ENCODE measurements at places on chromosomes 2 and 18.

DNA sequence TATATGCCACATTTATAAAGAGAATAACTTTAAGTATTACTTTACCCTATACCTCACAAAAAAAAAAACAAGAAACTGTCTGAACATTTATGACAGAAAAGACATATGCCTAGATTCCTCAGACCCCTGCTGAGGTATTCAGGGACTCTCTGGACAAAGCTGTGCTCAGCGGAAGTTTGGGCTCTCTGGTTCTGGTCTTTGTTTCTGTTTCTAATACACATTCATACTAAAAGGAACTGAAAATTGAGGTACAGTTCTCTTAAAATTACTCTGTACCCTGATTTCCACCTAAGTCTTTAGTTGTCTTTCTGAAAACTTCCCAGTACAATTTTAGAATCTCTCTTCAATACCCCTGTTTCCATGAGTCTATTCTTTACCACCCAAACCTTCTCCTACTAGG lies 160.3 kb downstream of the IKZF2 start:
- no peak for DNase-seq

- no peak for DNase-seq
Measured at GRCh38 chr2:80001701-80002101, 302.9 kb downstream of the LRRTM1 start.

DNA sequence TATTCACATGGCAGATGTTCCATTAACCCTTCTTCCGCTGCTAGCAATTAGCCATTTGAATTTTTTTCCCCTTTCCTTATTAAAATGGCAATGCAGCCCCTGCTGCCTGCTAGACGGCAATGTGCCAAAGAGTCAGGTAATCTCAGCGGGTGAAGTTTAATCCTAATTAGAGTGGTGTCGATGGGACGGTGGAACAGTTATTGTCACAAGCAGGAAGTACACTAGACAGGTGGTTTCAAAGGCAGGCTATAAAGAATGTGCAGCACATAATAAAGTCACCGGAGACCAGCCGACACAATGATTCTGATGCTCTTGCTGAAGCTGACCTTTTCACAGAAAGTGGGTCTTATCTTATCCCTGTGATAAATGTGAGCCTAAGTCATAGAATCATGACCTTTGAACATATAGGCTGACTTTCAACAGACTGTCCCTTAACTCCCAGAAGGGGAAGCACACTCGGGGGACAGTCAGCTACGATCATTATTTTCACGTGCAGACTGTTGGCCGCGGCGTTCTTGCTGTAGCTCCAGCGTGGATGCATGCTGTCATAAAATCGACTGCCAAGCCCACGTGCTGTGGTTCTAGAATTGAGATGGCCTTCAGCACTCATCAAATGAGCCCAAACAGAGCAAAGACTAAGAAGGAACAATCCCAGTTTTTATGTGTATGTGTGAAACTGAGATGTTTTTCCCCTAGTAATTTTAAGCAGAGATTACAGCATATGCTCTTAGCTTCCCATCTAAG lies 926.2 kb upstream of the SOX11 start:
- no peak for DNase-seq

DNA sequence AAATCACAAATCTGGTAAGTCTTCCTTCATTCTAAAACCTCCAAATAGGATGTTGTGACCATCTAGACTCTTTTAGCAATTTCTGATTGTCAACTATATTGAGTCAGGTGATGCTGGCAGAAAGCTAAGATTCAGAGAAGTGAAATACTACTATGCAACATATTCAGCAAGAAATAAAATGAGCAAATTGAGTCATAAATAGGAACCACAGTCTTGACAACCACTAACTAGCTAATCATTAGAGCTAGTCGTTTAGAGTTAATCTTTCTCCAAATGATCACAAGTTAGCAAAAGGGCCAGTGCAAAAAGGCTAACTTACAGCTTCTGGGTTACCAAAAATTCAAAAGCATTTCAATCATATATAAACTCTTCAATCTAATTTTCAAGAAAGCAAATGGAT lies 54.5 kb downstream of the ROCK1 start:
- DNase-seq, result no peak

DNA sequence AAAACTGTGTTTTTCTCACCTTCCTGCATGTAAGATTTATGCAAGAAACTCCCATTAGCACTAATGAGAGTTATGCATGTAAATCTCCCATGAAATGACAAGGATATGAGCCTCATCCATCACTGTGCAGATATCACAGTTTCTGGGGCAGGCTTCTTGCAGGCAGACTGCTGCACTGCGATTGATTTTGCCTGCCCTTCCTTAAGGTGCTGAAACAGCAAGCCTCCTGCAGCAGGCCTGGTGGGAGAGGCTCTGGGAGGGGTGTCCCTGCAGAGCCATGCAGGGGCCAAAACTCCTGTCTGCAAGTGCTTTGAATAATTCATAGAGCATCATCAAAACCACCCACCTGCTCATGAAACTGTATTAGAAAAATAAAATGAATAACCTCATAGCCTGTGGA lies 285.9 kb downstream of the MYT1L start:
- no peak for DNase-seq

GRCh38 chr2:172470958-172471922 lies 43.9 kb downstream of the ITGA6 start:
- no peak for DNase-seq

All from transverse colon (tissue), 4 donors.